ENCODE measurements at places on chromosomes 2 and 18.
A peak's percentile ranks its signal among the peaks of the same experiment; 100 is the strongest.

DNA sequence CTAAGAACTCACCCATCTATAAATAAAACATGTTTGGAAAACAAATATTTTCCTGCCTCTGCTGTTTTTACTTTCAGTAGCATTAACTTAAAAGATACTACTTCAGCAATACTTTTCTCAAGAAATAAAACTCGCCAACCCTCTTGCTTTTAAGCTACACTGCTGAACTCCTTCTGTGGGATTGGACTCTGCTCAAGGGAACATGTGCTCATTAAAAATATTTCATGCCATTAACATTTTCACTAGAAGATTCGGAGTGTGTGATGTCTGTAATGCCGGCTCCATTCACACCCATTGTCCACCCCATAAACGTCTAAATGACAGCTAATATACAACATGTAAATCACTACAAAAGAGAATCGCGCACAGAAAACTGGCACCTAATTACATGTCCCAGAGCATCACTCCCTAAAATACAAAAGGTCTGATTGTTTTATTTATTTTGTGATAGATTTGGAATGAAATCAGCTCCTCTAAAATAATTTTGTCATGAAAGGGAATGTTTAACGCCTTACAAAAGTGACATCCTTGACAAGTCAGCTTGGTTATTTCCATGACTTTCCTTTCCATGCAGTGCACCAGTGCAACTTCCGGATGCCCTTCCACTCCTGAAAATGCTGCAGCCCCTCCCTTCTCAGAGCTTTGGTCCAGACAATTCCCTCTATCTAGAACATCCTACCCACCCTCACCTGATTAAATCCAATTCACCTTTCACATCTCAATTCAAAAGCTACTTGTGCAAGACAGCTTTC lies 73.1 kb downstream of the ANKRD44 start:
- no peak for DNase-seq

GRCh38 chr2:210606001-210606400 lies 49.6 kb downstream of the CPS1 start:
- no peak for DNase-seq

- no peak for DNase-seq
Observed at GRCh38 chr2:86790676-86791572, at the start of gene CD8A. Gene CD8A, minus strand, starts transcription at chr2:86790913. Its CDS starts 88 bp downstream, at chr2:86790825.

- no peak for DNase-seq
Observed at GRCh38 chr2:49278561-49278960, 124.2 kb upstream of the FSHR start.

DNA sequence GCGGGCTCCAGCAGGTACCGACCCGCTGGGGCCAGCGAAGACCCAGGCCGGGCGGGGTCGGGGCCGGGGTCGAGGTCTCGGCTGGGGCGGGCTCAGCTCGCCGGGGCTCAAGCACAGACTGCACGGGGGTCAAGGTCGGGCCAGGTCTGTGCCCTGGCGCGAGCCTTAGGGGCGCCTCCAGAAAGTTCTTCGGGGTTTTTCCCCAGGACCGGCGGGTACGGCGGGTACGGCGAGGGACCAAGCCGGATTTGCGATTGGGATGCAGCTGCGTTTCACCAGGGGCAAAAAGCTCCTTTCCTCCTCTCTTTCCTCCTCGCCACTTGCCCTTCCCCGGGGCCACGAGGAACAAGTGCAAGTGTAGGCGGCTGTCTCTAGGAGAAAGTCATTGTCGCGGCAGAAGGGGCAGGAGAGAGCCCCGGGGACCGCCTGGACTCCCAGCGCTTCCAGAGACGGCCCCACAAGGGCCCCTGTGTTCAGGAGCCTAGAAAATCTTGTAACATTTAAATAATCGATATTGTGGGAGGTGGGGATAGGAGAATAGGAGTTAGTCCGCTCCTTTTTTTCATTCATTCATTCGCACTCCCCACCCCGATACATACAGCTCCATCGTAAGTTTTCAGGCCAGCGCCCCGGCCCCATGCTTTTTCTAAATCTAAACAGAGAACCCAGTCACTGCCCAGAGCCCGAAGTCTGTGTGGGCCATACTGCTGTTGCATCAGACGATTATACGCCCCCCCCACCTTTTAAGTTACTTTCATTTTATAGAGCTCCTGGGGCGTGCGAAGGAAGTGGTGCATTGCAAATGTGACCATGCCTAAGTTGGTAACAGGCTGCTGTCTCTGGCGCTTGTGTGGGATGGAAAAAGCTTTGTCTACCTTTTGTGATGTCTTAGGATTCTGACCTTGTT lies 679 bp downstream of the PMAIP1 start:
- DNase-seq, result no peak

- no peak for DNase-seq
Observed at GRCh38 chr2:72415241-72415661, 267.6 kb upstream of the CYP26B1 start.

GRCh38 chr18:35688757-35689156 lies 107.2 kb downstream of the GALNT1 start:
- DNase-seq, result no peak

DNA sequence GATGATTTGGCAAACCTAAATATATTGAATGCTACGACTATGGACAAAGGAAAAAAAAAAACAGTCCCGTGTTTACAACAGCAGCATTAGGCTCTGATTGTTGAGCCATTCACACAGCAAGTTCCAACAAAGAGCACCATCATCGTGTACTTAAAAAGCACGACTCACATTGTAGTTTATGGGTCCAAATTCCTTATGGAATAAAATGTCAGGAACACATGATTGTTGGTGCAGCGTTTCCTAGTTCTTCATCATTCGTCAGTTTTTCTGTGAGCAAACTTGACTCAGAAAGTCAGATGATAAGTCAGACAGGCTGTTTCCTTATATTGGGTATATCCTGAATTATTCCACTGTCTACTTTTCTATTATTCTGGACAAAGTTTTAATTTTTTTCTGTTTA lies 10.0 kb upstream of the KIDINS220 start:
- no peak for DNase-seq

GRCh38 chr2:110167326-110168000 lies 37.4 kb downstream of the NPHP1 start:
- no peak for DNase-seq

DNA sequence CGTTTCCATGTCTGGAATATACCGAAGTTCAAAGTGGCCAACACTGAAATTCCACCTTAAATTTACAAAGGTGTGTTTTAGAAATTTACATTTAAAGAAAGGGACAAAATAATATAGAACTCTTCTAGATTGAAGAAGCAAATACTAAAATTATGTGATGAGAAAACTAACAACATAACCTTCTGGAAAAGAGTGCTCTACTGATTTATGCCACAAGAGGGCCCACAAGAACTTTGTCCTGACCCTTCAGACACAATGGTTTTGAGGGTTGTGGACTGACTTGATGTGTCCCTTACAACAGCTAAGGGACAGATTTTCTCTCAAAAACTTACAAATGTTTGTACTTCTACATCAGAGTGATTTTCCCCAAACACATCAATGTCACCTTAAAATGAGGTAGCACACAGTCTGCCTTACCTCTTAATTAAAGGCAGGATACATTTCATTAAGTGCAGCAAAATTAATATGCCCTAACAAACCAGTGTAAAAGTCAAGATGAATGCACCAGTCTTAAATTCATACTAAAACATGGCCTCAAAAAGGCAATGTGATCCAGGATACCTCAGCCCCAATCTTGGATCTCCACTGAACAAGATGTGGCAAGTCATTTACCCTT lies 36.2 kb downstream of the EIF2AK3 start:
- peak; percentile 3 for DNase-seq

GRCh38 chr18:23538001-23538400 lies 34.7 kb downstream of the RMC1 start:
- DNase-seq, result no peak

DNA sequence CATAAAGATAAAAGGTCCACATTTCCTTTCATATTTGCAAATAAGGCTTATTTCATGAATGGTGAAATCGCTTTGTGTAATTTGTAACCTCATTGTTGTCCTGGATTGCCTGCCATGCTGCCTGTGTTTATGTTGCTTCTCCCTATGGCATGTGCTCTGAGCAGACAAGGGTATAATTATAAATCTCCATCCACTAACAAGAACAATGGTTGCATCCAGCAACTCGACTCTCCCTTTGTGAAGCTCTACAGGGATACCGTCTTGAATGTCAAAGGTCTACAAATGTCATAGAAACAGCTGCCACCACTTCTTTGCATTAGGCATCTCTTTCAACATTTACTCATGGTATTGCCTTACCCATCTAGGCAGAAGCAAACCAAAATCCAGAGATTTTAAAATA lies 209.6 kb downstream of the SLC8A1 start:
- DNase-seq, result no peak

DNA sequence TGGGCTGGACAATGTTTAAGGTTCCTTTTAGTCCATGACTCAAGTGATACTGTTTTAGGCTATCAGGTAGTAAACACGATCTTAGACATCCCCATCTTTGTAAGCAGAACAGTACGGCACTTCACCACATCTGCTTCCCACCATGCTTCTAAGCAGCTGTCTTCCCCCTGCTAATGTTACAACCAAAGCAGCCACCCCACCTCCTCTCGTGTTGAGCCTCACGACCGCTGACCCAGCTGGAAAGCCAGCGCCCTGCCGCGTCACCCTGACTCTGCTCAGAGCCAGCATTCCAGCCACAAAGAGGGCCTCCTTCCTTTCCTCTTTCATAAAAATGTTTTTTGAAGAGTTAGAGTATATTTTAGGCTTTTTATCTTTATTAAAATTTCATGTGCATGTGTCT lies 9.4 kb downstream of the MTERF4 start:
- no peak for DNase-seq

GRCh38 chr18:52156166-52156565 lies 183.8 kb upstream of the DCC start:
- DNase-seq, result no peak
